ENCODE measurements at places on chromosomes 2 and 18.

- no peak for DNase-seq
Measured at GRCh38 chr18:48589797-48590519, 51.1 kb downstream of the CTIF start.

DNA sequence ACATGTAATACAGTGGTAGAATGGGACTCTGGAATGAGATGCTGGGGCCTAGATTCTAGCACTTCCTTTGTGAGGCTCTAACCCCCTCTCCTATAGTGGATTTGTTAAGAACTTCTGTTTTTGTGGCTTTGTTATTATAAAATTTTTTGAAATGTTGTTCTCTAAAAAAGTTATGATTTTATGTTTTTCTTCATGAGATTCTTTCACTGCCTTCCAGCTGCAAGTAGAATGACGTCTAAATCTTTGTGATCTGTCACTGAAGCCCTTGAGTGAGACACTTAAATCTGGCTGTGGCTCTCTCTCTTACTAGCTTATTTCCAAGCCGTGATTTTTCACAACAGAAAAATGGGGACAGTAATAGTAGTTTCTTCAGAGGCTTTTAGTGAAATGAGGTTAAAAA is 1.6 kb downstream of the CASP8 start:
- no peak for DNase-seq

DNA sequence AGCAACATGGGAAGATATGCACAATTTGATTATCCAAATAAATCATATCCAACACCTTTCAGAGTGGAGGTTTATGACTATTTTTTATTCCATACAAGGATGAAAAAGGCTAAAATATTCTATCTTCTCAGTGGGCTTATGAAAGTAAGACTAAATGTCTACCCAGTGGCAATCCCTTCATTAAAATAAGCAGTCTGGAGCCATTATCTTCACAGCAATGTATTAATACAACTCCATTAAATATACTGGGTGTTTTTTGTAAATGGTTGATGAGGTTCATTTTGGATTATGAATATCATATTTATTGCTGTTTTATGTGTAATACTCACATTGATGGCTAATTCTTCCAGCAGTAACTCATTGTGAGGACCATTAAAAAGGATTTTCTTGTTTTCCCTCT is 352.7 kb upstream of the SOX11 start:
- DNase-seq: no peak

DNA sequence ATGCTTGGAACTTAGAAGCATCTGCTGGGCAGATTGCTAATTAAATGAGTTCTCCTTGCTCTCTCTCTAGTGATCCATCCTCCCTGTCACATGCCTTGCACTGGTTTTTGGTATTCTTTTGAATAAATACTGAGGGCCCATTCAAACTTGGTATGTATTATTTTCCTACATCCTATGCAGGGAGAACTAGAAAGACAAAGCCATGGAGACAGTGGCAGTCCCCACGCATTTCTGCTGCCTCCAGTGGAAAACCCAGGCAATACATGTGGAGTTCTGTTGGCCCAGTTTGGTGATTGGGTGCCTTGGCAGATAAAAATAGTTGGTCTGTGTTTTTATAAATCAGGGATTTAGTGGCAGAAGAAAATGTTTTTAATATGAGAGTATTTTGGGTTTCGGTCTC is 68.7 kb downstream of the DIS3L2 start:
- DNase-seq: peak; percentile 21

DNA sequence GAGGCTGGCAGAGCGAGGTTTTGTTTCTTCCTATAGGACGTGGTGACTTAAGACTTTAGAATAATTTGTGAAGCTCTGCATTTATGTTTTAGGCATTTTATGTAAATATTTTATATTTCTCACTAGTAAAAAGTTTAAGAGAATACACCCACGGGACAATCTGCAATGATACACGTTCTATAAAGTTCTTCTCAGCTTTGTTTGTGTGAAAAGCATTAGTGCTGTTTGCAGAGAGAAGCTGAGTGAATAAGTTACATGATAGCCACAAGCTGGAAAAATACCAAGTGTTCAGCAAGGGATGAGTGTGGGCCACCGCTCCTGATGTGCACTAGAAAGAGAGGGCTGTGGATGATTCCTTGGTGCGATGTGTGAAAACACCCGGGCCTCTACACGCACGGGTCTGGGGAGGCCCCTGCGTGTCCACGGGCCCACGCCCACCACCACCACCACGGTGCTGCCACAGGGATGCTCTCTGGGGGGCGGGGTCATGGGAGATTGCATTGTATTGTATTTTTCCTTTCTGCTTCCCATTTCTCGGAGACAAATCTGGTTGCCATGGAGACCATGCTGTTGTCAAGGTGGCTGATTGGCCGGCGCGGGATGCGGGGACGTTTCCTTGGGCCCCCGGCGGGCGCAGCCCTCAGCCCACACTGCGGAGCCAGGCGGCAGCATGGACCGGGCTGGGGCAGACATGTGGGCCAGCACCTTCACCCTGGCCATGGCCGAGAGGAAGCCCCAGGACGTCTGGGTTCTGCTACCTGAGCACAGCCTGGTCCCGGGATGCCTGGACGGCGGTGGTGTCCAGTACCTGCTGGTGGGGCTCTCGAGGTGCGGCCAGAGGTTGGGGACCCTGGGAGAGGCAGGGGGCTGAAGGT is at the start of gene RTP5:
RTP5 (plus strand) TSS at position 643 of the 875 bp plus-strand sequence; CDS start at position 671, 28 bp downstream.
- peak; percentile 17 for DNase-seq

DNA sequence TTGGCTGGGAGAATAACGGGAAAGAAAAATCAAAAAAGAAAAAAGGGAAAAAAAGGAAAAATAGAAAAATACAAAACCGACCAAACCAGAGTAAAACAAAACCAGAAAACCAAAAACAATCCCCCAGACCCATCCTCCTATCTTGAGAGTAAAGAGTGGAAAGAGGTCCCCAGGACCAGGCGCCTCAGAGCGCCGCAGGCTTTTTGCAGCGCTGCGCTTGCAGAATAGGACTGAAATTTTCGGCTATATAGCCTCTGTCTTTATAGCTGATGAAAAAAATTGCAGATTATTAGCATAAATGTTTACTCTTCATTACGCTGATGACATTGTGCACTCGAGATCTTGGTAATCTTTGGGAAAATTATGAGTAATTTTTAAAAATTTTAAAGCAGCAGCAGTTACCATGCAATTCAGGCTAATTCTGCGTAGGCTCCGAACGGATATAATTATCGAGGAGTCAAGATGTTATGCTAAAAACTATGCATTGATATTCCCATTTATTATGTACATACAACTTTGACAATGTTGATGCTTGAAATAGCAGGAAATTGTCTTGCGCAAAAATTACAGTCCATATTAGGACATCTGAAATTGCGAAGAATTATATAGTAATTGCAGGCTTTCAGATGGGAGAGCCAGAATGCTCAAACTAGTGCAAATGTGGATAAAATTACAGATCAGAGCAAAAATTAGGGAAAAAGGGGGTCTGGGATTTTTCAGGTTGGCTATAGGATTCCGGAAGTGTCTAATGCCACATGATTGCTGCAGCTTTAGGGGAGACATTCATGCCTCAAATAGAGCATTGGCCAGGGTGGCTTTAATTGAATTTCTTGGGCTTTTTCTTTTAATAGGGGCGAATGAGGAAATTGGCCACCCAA is 8.3 kb downstream of the DLX1 start:
- DNase-seq: no peak

GRCh38 chr2:227308784-227309183 is 16.3 kb upstream of the MFF start:
- no peak for DNase-seq

DNA sequence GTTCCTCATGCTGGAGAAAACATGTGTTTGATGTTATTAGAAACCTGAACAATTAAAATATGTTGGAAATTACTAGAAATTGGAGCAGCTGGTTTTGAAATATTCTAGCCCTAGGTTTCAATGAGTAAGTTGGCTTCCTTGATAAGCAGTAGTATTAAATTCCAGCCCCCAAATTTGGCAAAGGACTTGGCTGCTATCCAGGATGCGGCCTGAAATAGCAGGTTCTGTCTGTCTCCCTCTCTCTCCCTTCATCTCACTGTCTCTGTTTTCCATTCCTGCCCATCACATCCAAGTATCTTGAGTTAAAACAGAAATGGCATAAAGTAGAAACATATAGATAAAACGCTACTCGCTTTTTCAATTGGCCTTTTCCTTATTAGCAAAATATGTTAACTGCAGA is 20.9 kb upstream of the GPR45 start:
- DNase-seq: no peak

All from ACHN (cell line).